ENCODE measurements at places on chromosomes 5 and 9.

GRCh38 chr5:156584871-156585270 lies 257.9 kb downstream of the SGCD start:
- DNase-seq: no peak

GRCh38 chr5:76766746-76767145 lies 50.8 kb downstream of the F2R start:
- no peak for DNase-seq

DNA sequence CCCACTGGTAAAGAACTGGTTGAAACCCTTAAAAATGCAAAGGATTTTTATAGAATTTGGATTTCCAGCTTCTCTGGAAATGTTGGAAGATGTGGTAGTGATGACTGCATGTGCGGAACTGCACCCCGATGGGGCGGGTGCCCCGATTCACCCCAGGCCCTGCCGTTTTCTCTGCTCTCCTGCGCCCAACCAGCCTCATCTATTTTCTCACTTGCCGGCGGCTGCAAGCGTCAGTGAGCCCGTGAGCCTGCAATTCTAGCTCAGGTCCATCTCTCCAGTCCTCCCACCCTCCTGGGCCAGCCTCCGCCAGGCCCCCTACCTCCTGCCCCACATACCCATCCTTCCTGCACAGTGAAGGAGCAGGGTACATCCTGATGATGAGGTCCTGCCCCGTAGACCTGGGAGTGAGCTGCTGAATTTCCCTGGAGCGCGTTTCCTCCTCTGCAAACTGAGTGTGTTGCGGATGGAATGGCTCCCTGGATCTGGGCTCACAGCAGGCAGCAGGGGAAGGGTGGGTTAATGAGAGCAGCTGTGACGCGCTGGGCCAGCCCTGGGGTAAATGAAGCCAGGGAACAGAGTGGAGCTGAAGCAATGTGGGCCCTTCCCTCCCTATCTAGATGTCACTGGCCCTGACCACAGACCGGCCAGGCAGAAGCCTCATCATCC lies 45.9 kb upstream of the PHYKPL start:
- no peak for DNase-seq

GRCh38 chr5:87413343-87413645 lies 564 bp upstream of the CCNH start:
- no peak for DNase-seq

GRCh38 chr9:15722888-15723287 lies 170.0 kb downstream of the CCDC171 start:
- no peak for DNase-seq

All from activated naive CD4-positive, alpha-beta T cell treated with anti-CD3 and anti-CD28 coated beads, Interleukin-2, amount 50 U/mL, for 72 hours (primary cell).